ENCODE measurements at places on chromosomes 16 and 17. TPM values are rescaled to one million over a fixed set of nuclear protein-coding genes. Genes with fewer than 3 reads are reported as not detected.

TLCD3A gene
- 26.7 TPM for total RNA-seq

GRCh38 chr17:30422171-30422570, 43.4 kb downstream of the CPD start:
- DNase-seq = no peak

MYL4 gene
- not detected for total RNA-seq

- no peak for DNase-seq
These were observed 34.9 kb upstream of the CACNG4 start for GRCh38 chr17:66929591-66929990.

- DNase-seq = no peak
These were observed 354.9 kb upstream of the ASIC2 start for GRCh38 chr17:33647956-33648355.

- no peak for DNase-seq
These were observed 53.1 kb upstream of the ENPP7 start for GRCh38 chr17:79677646-79678045.

- DNase-seq = no peak
These were observed 478.6 kb downstream of the MAF start for GRCh38 chr16:79121906-79122305.

DNA sequence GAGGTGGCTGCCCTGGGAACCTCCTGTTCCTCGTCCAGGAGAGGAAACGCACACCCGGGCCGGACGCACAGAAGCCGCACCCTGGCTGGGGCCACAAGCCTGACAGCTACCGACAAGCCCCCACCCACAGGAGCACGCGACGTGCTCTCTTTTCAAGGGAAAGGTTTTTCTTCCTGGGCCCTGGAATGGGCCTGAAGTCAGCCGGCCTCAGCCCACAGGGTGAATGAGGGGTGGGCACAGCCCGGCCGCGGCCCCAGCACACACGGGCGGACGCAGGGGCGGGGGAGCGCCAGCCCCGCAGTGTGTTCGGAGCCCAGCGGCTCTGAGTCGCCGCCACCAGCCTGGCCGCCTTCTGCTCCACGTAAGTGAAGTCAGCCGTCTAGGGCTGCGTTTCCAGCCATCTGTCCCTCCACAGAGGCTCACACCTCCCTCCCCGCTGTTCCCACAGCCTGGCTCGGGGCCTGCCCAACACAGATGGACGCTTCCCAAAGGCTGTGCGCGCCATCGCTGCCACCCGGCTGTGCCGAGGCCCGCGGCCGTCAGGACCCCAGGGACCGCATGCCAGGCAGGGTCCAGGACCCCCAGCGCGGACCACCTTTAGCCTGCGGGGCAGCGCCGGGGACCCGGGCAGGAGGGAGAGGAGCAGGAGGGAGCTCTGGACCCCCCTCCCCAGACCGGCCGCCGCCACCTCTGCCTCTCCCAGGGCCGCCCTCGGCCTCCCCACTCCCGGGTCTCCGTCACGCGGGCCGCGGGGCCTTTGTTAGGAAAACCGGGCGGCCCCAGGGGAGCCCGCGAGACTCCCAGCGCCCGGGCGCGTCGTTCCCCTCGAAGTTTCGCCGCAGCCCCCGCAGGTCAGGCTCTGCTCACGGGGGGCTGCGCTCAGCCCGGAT, 36.8 kb downstream of the CBFA2T3 start:
- no peak for DNase-seq

GRCh38 chr17:622356-622755, 92.3 kb downstream of the VPS53 start:
- no peak for DNase-seq

DNA sequence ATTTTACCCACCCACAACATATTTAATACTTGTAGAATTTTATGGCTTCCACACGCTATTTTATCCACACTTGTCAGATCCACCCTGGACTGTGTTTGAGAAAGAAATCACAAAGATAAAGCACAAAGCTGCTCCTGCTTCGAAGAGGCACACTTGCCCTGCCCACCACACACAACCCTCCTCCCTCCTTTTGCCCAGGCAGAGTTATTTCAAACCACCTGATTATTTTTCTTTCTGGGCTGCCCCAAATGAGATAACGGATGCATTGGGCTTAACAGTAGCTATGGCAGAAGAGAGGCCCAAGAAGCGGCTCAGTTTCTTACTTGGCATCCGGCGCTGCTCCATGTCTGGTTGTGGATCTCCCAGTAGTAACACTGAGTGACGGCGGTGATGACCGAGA, 27.2 kb downstream of the PKD1L3 start:
- DNase-seq = no peak

C16orf92 gene
- not detected for total RNA-seq

MYH13 gene
- not detected for total RNA-seq

KRTAP4-5 gene
- total RNA-seq = not detected

ZNF652 gene
- total RNA-seq = 5.3 TPM

CHRNE gene
- total RNA-seq = 0.47 TPM

DNA sequence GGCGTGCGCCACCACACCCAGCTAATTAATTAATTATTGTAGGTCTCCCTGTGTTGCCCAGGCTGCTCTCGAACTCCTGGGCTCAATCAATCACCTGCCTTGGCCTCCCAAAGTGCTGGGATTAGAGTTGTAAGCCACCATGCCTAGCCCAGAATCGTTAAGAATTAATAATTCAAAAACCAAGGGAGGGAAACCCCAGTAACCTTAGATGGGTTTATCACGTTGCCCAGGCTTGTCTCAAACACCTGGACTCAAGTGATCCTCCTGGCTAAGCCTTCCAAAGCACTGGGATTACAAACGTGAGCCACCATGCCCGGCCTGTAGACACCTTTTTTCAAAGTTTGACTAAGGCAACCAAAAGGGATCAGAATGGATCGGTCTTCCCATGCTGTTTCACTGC, 21.6 kb downstream of the CD300LF start:
- no peak for DNase-seq

DNA sequence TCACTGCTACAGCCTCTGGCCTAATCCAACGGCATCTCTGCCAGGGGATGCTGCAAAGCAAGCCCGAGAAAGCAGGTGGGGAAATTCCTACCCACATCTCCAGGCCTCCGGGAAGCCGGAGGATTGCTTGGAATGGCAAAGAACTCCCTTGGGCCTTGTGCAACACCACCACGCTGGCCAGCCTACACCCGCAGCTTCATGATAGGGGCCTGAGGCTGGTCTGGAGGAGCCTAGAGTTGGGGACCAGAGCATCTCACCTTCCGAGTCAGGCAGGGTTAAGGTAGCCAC, 20.3 kb downstream of the GGA3 start:
- DNase-seq = no peak

- DNase-seq = no peak
These were observed 273.5 kb upstream of the IRX5 start for GRCh38 chr16:54657058-54657708.

- peak; percentile 52 for DNase-seq
These were observed 40.9 kb downstream of the TMEM235 start for GRCh38 chr17:78272181-78272913.

- no peak for DNase-seq
These were observed 5.5 kb upstream of the PIEZO1 start for GRCh38 chr16:88790312-88791211.

- DNase-seq = no peak
These were observed 33.5 kb downstream of the CDR2 start for GRCh38 chr16:22340945-22341344.

DNA sequence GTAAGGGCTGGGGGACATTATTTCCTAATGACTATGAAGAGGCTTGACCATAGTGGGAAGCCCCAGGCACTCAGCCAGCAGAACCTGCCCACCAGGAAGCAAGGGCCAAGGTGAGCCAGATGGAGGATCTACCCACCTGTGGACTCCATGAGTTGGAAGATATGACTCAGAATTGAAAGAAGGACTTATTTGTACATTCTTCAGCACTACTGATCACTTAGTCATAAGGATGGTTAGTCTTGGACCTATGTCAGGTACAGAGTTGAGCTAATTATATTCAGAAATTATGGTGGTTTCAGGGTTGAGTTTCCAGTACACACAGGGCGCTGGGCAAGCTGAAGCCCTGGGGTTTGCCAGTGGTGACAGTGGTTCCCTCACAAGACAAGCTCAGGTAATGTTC, 24.0 kb upstream of the GRIN2A start:
- DNase-seq = no peak

DNA sequence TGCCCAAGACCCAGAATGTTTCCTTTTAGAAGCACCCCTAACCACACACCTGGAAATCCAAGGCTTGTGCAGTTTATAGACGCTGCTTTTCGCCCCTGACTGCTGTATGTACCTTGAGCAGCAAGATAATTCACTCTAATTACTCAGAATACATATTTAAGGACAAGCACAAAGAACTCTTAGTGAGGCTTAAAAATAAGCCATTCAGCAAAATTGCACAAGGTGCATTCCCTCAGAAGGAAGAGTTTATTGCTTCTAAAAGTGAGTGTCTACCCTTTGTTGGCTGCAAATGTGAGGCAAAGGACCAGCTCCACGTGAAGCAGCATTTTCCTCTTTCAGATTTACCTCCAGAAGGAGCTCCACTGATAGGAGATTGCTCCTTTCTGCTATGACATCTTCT, 208.4 kb downstream of the RBFOX1 start:
- no peak for DNase-seq

DNA sequence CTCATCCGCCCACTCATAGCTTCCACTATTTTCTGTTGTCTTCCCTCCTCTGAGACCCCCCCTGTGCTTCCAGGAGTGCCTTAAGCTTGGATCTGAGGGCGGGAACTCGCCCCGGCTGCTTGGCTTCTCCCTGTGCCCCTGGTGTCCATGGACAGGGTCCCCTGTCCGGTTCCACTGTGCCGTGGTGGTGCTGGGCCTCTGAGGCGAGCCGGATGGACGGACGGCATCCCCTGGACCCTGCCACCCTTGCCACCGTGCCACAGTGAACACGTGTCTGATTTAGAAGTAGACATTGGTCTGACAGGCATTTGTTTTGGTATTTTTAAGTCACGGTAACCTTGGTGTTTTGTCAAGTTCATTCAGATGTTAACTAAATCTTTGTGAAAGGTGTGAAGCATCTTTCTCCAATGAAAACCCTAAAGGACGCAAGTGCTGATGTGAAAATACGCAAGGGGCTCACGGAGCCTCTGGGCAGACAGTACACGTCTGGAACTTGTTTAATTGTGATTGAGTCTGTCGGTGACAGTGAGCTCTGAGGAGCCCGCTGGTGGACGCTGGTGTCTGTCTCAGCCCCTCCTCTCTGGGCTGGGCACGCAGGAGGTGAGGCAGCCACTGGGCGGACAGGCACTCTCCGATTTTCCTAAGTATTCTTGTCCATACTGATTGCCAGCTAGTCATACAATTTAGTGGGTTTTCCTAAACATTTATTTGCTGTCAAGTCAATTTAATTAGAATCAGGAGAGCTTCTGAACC, 26.3 kb downstream of the ZNF750 start:
- DNase-seq = no peak

KRTAP4-9 gene
- total RNA-seq = not detected

GRCh38 chr17:47869114-47869513, 18.2 kb upstream of the SP6 start:
- DNase-seq = no peak

DNA sequence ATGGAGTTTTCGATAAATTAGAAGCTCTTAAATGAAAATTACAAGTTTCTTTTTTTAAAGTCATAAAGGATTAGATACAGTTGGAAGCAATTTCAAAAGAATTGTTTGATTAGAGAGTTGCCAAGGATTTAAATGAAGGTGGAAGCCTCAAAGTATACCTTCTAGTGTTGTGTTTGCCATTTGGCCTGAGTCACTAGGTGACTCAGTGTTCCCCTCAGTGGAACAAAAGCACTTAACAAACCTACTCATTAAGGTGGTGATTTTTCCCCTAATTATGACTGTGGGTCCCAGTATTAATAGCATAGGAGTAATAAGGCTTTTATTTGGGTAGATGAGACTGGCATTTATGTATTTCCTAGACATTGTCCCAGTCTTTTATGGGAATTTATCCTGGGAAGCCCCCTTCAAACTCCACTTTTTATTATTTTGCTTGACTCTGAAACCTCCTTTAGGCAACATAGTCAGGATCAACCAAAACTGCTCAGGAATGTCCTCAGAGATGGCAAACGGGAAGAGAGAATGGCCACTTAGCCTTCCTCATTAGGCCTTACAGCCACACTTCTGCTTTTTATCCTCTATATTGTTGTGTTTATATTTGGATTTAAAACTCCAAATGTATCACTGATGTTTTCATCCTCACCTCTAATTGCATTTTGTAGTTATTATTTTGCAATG, 161.0 kb downstream of the FTO start:
- DNase-seq = peak; percentile 10

BAIAP3 gene
- 0.12 TPM for total RNA-seq

- DNase-seq = peak; percentile 93
These were observed at the start of gene SRCAP for GRCh38 chr16:30698816-30699614. Gene SRCAP, plus strand, starts transcription at chr16:30699171. Its CDS starts 1,654 bp downstream, at chr16:30700825.

GFOD2 gene
- 13.1 TPM for total RNA-seq

DNA sequence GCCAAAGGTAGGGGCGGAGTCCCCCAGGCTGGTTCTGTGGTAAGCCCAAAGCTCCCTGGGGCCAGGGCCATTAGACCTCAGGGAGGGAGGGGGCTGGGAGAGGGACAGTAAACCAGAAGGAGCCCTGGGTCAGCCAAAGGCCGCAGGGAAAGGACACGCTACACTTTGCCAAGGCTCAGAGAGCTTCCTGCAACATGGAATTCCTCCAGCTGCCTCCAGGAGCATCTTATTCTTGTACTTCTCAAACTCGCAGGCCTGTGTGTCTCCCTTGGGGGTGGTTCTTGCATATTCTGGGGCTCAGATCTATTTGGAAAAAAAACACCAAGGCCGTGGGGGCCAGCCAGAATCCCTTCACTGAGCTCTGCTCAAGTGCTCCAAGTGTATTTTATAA, 25.1 kb downstream of the AKAP1 start:
- DNase-seq = no peak

DNA sequence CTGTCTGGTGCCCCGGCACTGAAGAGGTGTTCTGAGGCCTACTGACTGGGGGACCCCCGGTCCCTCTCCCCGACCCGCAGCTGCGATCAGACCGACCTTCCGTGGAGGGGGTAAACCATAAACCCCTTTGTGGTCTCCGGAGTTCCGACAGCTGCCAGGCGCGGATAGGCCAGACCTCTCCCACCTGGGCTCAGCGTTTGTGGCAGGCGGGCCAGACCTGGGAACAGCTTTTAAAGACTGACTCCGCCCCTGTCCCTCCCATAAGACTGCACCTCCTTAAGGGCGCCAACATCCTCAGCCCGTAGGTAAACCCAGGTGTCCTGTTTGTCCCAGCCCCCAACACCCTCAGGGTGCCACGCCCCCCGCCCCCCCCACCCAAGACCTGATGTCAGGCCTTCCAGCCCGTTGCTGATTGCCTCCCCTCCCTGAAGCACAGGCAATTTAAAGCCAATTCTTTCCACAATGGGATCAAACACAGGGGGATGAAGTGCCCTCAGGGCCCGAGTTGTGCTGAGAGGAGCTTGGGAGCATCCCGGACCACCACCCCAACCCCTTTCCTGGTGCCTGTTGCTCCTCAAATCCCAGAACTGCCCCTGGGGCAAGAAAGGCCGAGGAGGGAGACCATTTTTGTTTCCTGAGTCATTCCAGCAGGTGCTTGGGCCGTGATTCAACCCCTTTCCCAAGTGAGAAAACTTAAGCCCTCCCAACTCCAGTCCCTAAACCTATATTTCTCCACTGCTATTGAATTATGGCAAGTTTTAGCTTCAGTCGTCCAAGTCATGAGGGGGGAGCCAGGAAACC, at the start of gene SOX15:
Gene SOX15 (minus strand): TSS at position 204 of the 801 bp plus-strand sequence. CDS start 418 bp downstream, outside the sequence.
- no peak for DNase-seq
